Stimulated activated CD4-positive, alpha-beta T cell treated with anti-CD3 and anti-CD28 coated beads, Interleukin-15, amount 100 ng/mL, for 1 hour (primary cell): ENCODE measurements at places on chromosomes 7 and 10.

GRCh38 chr7:129657363-129657762 is 45.8 kb downstream of the NRF1 start:
- no peak for DNase-seq

DNA sequence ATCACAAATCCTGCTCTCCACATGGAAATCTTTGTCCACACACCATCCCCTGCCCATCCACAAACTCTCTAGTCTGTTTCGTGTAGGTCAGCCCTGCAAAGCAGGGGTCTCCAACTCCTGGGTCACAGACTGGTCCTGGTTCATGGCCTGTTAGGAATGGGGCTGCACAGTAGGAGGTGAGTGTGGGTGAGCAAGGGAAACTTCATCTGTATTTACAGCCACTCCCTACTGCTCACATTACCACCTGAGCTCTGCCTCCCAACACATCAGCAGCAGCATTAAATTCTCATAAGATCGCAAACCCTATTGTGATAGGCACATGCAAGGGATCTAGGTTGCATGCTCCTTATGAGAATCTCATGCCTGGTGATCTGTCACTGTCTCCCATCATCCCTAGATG is 242.1 kb downstream of the FGFR2 start:
- no peak for DNase-seq

- no peak for DNase-seq
Observed at GRCh38 chr10:77598606-77599005, 39.0 kb downstream of the KCNMA1 start.

DNA sequence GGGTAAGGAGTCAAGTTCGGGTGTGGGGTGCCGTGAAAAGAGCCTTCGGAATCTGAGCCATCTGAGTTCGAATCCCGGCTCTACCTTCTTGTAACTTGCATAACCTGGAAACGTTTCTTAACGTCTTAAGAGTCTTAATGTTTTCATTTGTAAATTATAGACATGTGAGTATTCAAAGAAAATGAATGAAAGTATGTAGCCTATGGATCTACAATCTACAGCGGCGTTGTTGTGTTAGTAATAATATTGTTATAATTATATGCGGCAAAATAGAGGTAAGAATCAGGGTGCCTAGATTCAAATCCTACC is 559 bp downstream of the VTI1A start:
- no peak for DNase-seq

DNA sequence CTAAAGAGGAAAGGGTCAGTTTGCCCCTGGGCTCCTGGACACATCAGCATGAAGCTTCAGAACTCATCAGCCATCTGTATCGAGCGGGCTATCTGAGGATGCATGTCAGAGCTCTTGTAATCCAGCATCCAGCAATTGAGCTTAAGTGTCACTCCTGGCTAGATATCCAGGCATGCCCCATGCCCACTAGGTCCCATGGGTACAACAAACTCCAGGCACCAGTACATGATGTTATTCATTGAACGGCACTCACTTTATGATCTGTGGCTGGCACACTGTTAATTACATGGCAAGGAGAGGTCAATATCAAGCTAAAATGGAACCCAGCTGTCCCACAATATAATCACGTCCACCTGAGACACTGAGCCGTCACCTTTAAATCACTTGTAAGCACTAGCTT is 274.2 kb downstream of the ELMO1 start:
- DNase-seq, result no peak

GRCh38 chr10:70558871-70559810 is 43.4 kb downstream of the PRF1 start:
- DNase-seq, result peak; percentile 36

DNA sequence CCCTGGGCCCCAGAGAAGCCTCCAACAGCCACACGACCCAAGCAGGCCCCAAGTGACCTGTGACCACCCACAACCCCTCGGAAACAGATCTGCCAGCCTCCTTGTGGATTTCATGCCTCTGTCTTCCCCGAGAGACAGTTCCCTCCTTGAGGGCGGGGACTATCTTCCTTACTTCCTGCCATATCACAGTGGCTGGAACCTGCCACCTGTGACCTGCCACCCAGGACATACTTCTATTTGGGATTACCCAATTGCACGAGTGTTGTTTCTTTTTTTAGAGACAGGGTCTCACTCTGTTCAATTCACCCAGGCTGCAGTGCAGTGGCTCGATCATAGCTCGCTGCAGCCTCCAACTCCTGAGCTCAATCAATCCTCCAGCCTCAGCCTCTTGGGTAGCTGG is 25.9 kb downstream of the TNRC18 start:
- no peak for DNase-seq

DNA sequence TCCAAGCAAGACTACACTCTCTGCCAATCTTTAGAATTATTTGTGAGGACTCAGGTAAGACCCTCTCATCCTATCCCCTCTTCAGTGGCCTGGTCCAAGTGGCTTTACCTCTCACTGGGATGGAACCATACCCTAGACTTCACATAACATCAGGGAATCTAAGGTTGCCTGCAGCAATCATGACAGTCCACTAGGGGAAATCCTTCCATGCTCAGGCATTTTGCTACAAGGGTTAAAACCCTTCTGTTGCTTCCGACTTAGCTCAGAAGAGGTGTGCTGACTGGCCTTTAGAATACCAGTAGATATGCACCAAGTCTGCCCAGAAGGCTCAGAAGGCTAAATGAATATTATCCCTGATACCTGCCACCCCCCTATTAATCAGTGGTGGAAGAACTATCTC is 24.9 kb upstream of the NPS start:
- no peak for DNase-seq

DNA sequence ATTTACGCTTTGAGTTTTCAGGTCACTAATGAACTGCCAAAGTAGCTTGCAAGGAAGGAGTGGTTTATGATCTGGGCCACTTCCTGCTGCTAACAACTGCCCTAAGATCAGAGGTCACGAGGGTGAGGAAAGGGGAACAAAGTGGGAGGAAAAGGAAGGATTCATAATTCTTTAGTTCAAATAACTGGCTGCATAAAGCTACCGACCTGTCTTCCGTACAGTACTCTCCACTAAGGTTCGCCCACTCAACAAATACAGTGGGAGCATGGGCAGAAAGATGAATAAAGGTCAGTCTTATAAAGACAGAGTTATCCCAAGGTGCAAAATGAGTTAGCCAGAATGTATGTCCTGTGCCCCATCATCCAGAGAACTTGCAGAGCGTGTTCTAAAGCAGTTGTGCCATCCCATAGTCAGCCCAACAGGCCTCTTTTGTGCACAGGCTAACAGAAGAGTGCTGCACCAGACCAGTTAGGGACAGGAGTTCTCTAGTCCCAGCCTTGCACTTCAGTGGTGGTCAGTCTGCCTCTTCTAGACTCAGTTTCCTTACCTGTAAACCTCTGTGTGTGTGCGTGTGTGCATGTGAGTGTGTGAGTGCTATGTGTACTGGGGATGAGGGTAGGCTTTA is 65.9 kb downstream of the CREB3L2 start:
- no peak for DNase-seq

GRCh38 chr7:28102797-28103196 is 77.8 kb downstream of the JAZF1 start:
- DNase-seq, result no peak

GRCh38 chr10:133520193-133520738 is 6.9 kb upstream of the CYP2E1 start:
- peak; percentile 84 for DNase-seq

- DNase-seq, result peak; percentile 67
Observed at GRCh38 chr7:143263266-143264195, at the start of gene GSTK1. Gene GSTK1, plus strand, starts transcription at chr7:143263441. Its CDS starts 73 bp downstream, at chr7:143263514.

DNA sequence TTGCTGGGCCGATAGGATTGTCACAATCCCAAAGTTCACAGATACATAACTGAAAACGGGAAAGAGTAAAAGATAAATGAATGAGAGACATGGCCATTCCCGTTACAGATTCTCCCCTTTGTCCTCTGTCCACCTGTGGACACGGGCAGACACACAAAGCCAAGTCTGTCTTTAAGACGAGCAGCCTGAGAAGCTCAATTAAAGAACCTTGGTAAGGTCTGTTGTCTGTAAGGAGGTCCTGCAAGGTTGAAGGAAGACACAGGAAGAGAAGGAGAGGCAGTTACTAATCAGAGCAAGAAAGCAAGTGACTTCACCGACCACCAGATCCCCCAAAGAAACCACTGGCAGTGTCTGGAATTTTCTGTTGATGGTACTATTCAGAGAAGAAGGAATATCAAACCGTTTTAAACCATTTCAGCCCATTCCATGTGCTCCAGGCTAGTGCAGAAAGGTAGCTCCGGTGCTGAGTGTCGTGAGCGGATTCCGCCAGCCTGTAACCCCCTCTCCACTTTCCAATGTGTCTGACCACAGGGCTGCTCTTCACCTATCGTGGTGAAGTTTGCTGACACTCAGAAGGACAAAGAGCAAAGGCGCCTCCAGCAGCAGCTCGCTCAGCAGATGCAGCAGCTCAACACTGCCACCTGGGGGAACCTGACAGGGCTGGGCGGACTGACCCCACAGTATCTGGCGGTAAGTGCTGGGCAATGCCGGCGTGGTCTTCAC is 252.6 kb downstream of the CELF2 start:
- peak; percentile 49 for DNase-seq

- no peak for DNase-seq
Observed at GRCh38 chr10:51169111-51169510, 94.8 kb downstream of the PRKG1 start.

GRCh38 chr10:105073999-105074398 is 432.9 kb downstream of the SORCS3 start:
- DNase-seq, result no peak

DNA sequence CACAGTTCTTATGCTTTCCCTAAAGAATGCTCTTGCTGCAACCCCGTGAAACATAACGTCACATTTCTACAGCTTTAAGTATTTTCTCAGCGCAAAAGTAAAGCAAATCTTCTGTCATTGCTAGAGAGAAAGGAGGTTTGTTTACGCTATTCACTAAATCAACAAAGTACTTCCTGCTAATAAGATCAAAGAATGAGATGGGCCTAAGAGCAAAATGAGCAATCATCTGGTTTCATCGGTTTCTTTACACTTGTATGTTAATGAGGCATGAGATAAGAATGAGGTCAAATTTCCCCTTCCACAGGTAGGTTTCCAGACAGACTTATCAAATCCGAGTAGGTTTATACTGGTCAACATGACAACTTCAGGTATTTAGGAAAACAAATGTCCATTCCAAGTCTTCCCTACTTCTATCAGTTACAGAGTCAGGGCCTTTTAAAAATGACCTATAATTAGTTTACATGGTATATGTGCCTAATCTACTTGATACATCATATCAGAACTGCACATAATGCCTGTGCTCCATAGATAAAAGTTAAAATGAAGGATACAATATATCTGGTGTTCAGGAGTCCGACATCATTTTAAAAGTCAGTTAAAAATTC is 8.4 kb downstream of the USP6NL start:
- no peak for DNase-seq

DNA sequence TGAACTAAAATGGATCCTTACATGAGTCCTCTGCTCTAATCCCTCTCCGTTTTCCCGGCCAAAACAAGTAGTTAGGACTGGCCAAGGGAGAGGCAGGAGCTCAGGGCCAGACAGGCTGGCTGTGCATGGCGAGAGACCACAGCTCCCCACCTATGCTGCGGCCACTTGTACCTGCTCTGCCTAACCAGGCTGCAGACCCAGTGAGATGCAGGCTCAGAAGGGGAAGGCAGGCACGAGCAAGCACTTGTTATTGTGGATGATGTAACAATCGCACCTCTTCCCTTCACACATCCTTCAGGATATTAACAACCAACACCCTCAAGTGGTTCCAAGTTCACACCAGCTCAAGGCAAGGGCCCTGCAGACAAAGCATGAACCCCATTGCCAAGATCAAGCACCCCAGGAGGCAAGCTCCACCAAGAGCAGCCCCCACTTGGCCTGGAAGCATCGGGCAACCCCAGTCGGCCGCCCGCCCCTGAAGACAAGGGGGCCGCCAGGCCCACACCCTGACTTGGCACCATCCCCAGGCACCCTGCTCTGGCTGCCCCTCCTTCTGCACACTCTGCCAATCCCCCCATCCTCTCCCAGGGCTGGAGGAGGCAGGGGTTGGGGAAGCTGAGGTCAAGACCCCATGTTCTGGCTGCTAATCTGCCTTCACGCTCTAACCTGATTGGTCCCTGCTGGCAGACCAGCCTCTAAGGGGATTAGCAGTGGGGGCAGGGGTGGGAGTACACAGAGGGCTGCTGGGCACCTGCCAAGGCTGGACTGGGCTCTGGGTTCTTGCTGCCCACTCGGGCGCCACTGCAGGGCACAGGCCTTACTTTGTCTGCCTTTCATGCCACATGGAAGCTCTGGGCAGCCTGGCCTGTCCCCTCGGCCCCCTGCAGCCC is 111.3 kb downstream of the SLIT1 start:
- DNase-seq, result no peak

- no peak for DNase-seq
Observed at GRCh38 chr7:65325793-65326432, 47.7 kb upstream of the ZNF92 start.

GRCh38 chr10:45420453-45421192 is 46.6 kb downstream of the ALOX5 start:
- DNase-seq, result no peak

- no peak for DNase-seq
Observed at GRCh38 chr10:36089790-36090440, 447.8 kb upstream of the FZD8 start.

GRCh38 chr7:20509892-20510572 is 105.4 kb upstream of the ABCB5 start:
- DNase-seq, result no peak

DNA sequence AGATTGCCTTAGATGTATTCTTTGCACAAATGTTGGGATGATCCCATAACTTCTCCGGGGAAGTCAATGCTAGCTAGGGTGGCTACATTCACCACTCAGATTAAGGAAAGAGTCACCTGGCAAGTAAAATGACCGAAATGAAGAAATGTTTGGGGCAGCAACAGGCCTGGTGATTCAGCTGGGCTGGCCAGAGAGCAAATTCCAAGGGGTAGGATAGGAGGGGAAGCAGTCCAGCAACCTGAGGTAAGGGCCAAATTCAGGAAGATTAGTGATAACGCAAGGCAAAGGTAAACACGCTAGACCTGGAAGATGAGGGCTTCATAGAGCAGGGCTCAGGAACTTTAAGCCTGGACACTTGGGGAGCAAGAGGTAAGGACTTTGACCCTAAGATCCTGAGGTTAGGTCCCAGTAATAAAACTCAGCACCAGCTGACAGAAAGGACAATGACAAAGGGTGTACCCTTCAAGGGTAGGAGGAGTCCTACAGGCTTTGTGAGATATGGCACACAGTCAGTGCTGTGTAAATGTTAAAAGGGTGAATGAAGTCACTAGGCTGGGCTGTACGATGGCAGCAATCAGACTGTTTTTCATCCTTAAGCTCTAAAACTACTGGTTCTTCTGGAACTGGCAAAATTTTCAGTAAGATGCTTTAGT is 22.7 kb upstream of the SMNDC1 start:
- DNase-seq, result no peak

- DNase-seq, result no peak
Observed at GRCh38 chr10:86651021-86651471, 3.3 kb upstream of the OPN4 start.

DNA sequence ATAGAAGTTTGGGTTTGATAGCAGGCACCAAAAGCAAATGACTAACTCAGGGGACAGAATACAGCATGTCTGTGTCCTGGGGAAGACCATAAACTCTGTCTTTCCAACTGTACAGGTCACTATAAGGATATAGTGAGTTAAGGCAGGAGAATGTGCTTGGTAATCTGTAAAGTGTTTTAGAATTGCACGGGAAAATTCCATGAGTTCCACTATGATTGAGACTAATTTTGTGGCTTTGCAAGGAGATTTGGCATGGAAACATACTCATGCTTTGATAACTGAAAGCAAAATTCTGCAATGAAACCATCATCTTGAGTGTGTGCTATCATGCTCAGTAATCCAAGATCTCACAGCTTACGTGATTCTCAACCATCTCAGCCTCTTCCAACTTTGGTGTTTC is 152.6 kb downstream of the PKD1L1 start:
- no peak for DNase-seq

GRCh38 chr7:80480566-80480965 is 31.3 kb downstream of the GNAT3 start:
- DNase-seq, result no peak

- DNase-seq, result no peak
Observed at GRCh38 chr10:75540981-75541380, 109.6 kb downstream of the LRMDA start.
